Stimulated activated CD4-positive, alpha-beta T cell treated with anti-CD3 and anti-CD28 coated beads, Interleukin-2, amount 100 ng/mL, for 4 hours (primary cell): ENCODE measurements at places on chromosomes 5 and 9.

DNA sequence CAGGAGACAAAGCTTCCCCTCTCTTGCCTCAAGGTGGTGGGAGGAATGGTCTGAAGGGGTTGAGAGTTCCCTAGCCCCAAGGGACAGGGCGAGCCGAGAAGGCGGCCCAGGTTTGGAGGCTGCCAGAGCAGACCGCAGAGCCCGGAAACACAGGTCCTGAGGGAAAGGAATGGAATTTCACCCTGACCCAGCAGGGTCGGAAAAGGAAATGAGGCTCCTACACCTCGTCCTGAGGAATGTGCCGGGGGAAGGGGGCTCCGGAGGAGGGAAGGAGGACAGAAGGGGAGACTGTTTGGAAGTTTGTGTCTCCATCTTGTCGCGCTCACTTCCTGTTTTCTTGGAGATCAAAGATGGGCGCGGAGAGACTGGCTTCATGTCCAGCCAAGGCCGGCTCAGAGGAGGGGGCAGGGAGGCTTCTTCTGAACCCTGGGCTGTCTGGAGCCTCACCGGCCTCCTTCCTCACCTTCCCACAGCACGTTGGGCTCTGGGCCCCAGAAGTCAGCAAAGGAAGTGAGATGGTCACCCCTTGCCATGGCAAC is 9.6 kb downstream of the ENG start:
- DNase-seq, result no peak

- DNase-seq, result no peak
Observed at GRCh38 chr5:96624596-96624995, 37.6 kb upstream of the CAST start.

- no peak for DNase-seq
Observed at GRCh38 chr9:126499005-126499910, 114.5 kb upstream of the LMX1B start.

GRCh38 chr9:68669218-68669617 is 35.8 kb upstream of the PIP5K1B start:
- DNase-seq, result no peak

DNA sequence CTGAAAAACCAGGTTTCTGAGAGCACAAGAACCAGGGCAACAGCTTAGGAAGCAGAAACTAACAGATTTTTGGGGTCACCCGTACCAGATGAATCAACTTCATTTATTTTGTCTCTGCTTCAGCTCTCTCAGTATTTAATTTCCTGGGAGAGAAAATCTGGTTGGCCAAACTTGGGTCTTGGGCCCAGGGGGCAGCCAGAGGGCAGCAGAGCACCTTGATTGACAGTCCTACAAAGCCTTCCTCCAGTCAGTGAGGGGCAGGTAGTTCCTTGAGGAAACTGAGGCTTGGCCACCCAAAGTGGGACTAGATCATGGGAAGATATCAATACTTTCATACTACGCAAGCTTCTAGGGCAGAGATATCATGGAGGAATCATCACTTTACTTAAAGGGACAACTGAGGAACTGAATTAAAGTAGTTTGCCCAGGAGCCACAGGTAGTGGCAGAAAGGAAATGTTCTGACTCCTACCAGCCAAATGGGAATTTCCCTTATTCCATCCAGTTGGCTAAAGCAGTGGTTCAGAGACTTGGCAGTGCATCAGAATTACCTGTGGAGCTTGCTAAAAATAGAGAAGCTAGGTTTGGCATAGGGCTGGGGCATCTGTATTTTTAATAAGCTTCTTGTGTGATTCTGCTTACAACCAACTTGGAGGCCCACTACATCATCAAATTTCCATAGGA is 21.5 kb upstream of the ARHGAP26 start:
- peak; percentile 19 for DNase-seq

DNA sequence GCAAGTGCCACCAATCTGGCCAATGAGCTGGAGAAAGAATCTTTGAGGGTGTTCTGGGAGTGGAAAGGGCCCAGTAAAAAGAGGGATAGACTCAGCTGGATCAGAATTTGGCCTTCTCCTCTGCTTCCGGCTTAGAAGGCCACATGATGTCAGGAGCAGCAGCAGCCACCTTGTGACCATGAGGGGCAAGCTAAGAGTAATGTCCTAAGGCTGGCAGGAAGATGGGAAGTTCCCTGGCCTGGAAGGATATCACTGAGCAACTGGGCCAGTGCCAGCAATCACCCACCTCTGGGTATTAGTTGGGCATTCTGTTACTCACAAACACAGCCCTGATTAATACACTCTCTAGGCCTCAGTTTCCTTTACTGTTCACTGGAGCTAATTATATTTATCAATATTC is 44.2 kb downstream of the TSPAN17 start:
- no peak for DNase-seq

GRCh38 chr5:126143622-126144021 is 279.6 kb upstream of the GRAMD2B start:
- DNase-seq, result no peak

DNA sequence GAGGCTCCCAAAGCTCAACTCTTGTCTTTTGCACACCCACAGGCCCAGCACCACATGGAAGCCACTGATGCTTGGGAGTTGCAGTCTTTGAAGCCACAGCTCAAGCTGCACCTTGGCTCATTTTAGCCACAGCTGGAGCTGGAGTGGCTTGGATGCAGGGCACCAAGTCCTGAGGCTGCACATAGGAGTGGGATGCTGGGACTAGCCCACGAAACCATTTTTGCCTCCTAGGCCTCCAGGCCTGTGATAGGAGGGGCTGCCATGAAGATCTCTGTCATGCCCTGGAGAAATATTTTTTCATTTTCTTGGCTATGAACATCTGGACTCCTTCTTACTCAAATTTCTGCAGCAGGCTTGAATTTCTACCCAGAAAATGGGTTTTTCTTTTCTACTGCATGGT is 438.5 kb upstream of the TNC start:
- DNase-seq, result no peak

- no peak for DNase-seq
Observed at GRCh38 chr5:175743676-175744210, 85.9 kb downstream of the HRH2 start.

GRCh38 chr5:62969409-62970120 is 390.9 kb downstream of the LRRC70 start:
- DNase-seq, result no peak
